ENCODE measurements at places on chromosomes 11 and 22. TPM values are rescaled to one million over a fixed set of nuclear protein-coding genes. Genes with fewer than 3 reads are reported as not detected.

C11orf42 gene
- polyA plus RNA-seq: 0.91 TPM

SCN3B gene
- polyA plus RNA-seq: 2.5 TPM

MFNG gene
- 9.7 TPM for polyA plus RNA-seq

DMC1 gene
- 8.1 TPM for polyA plus RNA-seq
